ENCODE measurements at places on chromosomes 2 and 18.

GRCh38 chr2:134668821-134669220 is 50.0 kb downstream of the TMEM163 start:
- peak; percentile 91 for DNase-seq

DNA sequence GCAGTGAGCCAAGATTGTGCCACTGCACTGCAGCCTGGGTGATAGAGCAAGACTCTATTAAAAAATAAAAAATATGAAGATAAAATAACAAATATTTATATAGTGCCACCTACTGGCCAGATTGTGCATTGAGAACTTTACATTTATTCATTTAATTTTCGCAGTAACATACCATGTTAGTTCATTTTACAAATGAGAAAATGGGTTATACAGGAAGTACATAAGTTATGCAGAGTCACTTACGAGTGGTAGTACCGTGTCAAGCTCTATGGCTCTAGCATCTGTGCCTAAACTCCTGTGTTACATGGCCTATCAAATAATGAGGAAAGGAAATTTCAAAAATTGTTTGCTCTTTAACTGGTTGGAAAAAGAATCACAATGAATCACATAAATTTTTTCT is 27.9 kb downstream of the RIF1 start:
- DNase-seq = peak; percentile 21

- no peak for DNase-seq
Measured at GRCh38 chr2:236773206-236773605, 203.6 kb downstream of the ACKR3 start.

GRCh38 chr2:27752551-27753237 is 18.8 kb upstream of the MRPL33 start:
- DNase-seq = no peak

DNA sequence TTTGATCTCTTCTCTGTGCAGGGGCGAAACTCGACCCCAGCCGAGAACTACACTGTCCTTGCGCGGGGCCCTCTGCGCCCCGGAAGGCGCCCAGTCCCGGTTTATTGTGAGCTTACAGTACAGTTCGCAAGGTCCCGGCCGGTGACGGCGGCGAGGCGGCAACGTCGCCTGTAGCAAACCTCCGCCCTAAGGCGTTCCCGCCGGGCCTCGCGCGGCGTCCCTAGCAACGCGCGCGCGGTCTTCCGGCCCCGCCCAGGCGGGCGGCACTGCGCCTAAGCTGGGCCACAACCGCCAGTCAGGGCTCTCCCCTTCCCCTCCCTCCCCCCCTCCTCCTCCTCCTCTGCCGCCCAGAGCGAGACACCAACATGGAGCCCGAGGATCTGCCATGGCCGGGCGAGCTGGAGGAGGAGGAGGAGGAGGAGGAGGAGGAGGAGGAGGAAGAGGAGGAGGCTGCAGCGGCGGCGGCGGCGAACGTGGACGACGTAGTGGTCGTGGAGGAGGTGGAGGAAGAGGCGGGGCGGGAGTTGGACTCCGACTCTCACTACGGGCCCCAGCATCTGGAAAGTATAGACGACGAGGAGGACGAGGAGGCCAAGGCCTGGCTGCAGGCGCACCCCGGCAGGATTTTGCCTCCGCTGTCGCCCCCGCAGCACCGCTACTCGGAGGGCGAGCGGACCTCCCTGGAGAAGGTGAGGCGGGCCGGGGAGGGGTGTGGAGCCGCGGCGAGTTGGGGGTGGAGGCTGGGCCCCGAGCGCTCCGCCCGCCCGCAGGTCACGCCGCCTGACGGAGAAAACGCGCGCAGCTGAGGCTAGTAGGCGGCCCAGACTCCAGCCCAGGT is at the start of gene ALMS1:
Gene ALMS1, plus strand, starts transcription at position 333 of the 838 bp plus-strand sequence. Its CDS starts 33 bp downstream, at position 366.
- peak; percentile 89 for DNase-seq

DNA sequence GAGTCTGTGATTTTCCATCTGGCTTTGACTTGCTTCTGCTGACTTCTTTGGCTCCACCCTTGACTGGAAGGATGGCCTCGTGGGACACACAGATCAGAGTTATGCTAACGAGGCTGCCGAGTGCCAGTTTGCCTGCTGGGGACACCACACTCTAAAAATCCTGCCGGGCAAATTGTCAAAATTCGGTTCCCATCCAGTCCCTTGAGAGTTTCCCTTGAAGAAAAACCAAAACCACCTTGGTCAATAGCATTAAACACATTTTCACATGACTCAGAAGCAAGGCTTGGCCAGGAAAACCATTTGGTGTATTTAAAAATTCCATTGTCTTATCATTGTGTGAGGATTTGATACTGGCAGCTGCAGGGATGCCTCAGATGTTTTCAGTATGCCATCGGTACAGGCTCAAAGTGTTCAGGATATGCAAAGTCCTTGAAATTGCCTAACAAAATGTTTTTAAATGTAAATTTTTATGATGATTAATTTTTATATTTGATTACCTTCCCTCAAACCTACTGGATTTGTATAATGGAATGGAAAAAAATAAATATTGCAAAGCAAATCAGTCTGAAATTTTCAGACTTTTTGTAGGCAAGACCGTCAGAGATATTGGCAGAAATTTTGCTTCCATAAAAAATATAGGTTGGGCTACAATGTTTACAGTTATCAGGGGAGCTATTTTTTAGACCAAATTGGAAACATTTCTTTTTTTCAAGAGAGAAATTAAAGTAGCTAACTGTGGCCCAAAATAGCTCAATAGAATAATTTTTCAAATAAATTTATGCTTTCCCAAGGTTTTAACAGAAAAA is 41.6 kb downstream of the KCNE4 start:
- peak; percentile 74 for DNase-seq

Data from HT1080 (cell line).